Activated naive CD8-positive, alpha-beta T cell treated with anti-CD3 and anti-CD28 coated beads, Interleukin-2, amount 10 ng/mL, durations not matched to agents 7 days and 5 days (primary cell): ENCODE measurements at places on chromosomes 13 and 19. TPM values are rescaled to one million over a fixed set of nuclear protein-coding genes. Genes with fewer than 3 reads are reported as not detected.
A peak's percentile ranks its signal among the peaks of the same experiment; 100 is the strongest.

Gene ZNF90
- total RNA-seq = 21.0 TPM

- no peak for DNase-seq
These were observed 90.5 kb upstream of the AKAP11 start for GRCh38 chr13:42181381-42181953.

DNA sequence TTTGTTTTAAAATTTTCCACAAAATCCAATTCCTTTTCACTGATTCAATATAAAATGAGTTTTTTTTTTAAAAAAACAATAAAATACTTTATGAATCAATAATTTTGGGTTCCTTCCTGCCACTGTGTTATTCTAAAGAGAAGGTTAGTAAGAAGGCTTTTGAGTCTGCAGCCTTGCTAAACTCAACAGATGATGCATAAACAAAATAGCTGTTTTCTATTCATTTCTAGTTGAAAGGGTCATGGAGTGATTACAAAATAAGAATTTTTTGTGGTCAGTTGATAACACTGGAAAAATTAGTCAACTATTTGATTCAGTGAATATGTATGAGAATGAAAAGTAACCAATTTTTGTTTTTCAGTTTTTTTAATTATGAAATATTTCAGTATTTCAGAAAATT lies 169.9 kb downstream of the VWA8 start:
- DNase-seq = no peak

Gene KIRREL2
- total RNA-seq = 2.9 TPM

DNA sequence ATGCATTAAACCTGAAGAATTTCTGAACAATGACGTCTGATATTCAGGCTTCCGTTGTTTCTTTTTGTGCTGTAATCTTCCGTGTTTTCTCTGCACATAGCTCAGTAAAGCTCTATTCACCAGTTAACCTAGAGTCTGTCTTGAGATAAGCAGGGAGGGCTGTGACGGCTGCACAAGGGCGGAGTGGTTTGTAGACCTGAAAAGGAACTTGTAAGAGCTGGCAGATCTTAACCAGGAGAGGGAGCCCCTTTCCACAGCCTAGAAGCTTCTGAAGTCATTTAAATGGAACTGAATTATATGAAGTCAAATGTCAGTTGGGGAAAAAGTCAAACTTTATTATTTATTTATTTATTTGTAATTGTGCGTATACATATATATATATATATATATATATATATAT lies 27.5 kb downstream of the DPRX start:
- DNase-seq = no peak

Gene GJA3
- 0.54 TPM for total RNA-seq

DNA sequence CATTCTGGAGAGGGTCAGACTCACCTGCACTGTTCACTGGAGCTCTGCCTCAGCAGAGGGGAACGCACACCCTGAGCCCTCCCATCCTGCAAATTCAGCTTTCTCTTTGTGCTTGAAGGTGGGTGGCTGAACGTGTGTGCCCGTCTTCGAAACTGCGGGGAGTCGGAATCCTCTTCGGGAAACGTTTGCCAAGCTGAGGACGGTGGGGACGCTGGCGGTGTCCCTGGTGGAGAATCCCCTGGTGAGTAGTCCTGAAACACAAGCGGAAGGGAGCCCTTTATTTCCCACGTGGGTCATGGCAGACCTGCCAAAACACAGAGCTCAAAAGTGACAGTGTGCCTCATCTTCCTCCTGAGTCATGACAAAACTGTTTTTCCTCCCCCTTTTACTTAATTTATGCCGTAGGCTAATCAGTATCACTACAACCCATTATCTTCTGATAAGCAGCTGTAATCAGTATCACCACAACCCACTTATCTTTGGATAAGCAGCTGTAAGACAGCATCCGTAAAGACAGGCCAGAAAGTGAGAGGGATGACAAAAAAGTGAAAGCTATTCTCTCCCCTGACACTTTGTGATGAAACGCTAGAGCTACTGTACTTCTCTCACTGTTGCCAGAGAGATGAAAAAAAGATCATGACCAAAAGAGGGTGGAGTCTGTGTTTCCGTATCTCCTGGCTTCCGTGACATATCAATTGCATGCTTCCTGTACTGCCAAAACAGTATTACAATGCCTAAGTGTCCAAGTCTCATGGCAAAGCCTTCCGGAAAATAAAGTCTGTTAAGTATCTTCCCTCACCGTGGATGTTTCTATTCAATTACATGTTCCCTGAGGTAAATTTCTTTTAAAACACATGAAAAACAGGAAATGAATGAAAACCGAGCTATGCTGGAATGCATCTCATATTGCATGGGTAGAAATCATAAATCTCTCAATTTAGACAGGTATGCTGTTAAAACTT lies 155.5 kb downstream of the TBC1D4 start:
- DNase-seq = peak; percentile 67

DNA sequence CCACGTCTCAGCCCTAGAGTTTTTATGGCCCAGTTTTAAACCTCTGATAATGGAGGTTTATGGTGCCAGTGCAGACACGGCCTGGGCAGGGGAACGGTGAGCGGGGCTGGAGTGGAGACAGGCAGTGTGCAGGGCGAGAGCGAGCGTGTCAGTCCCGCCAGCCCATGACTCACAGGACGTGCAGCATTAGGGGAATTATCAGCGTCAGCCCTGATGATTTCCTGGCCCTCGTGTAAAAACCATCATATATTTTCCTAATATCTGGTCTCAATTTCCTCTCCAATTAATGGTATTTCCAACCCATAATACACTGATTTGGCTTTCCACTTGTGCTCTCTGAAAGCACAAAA lies 104.6 kb upstream of the VSTM2B start:
- DNase-seq = no peak

Gene TYK2
- total RNA-seq = 290 TPM

Gene CEACAM20
- total RNA-seq = not detected

Gene NCR1
- 0.50 TPM for total RNA-seq

DNA sequence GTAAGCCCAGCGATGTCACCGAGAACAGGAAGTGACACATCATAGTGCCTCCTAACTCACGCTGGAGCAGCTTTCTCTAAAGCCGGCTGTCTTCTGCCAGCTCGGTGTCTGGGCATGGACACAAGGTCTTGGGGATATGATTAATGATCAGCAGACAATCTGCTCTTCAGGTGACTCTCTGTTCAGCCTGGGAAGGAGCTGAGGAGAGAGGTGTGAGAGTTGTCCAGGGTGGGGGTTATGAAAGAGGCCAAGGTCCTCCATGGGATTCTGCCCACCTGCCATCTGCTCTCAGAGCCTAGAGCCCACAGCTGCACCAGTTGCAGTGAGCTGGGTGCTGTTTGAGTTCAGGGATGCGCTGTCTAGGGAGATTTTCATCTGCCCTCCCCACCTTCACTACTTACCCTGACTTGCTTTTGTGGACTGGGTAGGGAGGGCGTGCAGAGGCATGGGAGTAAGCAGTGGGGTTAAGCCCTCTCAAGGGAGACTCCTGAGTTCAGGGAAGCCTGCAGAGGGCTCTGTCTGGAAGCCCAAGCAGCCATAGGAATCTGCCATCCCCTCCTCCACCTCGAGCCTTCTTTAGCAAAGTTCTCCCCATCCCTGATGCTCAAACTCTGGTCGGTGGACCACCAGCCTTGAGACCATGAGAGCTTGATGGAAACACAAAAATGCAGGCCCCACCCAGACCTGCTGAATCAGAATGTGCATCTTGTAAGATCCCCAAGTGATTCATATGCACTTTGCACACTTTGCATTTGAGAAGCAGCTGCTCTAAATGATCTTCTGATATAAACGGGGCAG lies 539.7 kb downstream of the RFC3 start:
- DNase-seq = no peak

- peak; percentile 78 for DNase-seq
These were observed 11.7 kb downstream of the NTN5 start for GRCh38 chr19:48660852-48661710.

DNA sequence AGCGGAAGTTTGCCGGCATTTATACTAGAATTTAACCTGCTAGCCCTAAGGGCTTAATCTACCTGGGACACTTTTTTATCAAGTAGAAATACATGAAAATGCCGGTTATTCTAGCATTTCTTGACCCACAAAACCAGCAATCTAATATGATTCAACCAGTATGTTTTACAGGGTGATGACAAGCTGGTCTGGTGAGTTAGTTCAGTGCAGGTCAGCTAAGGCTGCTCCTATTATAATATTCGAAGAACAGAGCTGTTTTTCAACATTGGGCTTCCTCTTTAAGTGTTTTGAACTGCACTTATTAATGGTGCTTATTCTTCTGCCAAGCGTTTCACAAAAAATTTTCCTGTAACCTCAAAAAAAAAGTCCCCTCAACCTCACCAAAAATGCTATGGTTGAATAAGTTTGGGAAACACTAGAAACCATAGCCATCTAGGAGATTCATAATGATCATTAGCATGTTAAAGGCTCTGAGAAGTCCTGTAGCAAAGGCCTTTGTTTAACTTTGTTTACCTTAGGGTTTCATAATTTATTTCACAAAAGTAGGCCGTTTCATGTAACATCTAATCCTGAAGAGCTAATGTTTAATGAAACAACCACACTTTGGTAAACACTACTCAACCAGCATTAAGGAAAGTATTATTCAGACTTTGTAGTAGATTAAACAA lies 526.6 kb downstream of the KLF12 start:
- no peak for DNase-seq

GRCh38 chr19:42121036-42121621 lies 11.1 kb downstream of the POU2F2 start:
- no peak for DNase-seq

- DNase-seq = no peak
These were observed 11.9 kb upstream of the GARIN5A start for GRCh38 chr19:50488389-50489194.

GRCh38 chr19:57867868-57868492 lies 18.3 kb downstream of the ZNF587 start:
- DNase-seq = no peak

DNA sequence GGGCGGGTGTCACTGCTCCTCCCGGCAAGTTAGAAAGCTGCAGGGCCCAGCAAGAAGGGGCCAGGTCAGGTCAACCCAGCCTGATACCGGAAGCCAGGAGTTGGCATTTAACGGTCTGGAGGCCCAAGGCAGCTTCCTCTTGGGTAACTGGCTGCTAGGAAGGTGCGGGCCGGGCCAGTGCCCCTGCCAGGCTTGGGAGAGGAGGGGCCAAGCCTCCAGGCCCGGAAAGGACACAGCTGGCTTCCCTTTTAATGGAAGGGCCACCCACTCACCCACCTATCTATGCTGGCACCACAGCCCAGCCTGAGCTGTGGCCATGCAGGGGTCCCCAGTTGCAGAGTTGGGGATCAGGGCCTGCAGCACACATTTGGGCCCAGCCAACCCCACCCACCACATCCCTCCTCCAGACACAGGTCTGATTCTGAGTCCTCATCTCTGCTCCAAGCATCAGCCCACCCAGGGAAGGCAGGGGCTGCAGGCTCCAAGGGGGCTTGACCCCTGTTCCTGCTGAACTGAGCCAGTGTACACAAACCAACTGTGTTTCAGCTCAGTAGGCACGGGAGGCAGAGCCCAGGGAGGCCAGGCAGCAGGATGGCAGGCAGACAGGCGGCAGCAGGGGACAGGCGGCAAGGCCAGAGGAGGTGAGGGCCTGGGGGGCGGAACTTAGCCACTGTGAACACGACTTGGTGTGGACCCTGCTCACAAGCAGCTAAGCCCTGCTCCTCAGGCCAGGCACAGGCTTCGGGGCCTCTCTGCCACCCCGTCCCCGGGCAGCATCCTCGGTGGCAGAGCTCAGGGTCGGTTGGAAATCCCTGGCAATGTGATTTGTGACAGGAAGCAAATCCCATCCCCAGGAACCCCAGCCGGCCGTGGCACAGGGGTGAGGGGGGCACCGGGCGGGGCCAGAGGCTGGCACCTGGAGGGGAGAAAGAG lies 40.8 kb downstream of the ZSWIM4 start:
- DNase-seq = no peak

- no peak for DNase-seq
These were observed 629.1 kb downstream of the LIG4 start for GRCh38 chr13:107586216-107586615.

GRCh38 chr13:88183440-88183839 lies 512.3 kb downstream of the SLITRK5 start:
- DNase-seq = no peak

Gene CEACAM8
- not detected for total RNA-seq

DNA sequence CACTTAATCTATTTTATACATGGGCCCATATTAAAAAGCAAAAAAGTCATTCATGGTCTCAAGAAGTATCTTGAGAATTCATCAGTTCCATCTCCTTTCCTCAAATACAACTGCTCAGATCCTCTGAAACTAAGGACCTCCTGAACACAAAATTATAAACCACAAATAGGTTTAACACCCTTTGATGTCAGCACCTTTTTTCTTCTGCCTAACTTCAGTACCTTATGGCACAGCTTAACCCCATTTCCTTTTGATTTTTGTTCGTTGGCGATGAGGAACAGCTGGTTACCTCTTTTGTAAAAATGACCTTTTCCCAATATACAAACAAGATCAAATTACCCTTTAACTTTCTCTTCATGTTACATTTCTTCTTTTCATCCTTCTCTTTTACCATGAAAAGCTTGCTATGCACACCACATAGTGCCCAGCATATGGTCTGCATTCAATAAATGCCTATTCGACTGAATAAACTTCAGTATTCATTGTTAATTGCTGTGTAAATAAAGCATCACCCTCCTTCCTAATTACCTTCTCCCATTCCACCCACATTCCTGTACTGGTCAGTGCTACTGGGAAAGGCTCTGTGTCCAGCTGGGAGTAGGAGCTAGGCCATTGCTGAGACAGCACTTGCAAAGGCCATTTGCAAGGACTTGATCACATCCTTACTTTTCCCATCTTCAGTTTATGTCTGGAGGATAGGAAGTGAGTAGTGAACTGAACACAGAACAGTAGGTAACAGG lies 317.9 kb downstream of the SHISA2 start:
- no peak for DNase-seq

Gene ZNF582
- 5.0 TPM for total RNA-seq

DNA sequence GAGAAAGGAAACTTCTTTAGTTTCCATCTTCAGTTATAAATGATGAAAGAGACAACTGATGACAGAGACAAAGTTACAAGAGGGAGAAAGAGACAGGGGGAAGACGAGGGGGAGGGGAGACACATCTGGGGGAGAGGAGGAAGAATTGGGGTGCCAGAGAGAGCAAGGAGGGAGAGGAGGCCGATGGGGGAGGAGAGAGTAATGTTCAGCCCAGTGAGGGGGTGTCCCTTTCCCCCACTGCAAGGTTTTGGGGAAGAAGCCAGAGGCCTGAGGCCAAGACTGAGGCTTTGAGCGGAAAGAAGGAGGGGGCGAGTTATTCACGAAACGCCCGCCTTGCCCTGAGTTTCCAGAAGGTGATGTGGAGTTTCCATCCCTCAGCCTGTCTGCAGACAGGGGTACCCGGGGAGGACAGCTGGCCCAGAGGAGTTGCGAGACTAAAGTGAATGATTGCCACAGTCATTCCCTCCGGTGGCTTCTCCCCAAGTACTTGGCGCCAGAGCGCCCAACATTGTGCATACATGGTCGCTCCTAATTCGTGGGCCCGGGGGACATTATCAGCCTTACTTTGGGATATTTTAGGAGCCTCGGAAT lies 558 bp upstream of the PPAN start:
- no peak for DNase-seq
